ENCODE measurements at places on chromosomes 4 and X.

DNA sequence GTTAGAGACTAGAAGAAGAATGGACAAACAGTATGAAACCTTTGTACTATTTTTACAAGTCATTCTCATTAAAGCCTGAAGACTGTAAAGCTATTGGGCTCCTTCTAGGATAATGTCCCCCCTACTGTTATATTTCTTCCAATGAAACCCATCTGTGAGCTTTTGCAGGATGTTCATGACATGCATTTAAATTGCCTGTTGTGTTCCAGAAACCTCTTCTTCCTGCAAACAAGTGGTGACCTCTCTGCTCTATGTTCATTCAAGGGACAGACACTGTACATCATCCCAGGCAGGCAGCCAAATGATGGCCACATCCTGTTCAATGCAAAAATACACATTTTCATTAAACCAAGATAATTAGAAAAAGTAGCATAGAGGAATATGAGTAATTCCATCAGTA is 128.0 kb downstream of the C4orf33 start:
- no peak for DNase-seq

GRCh38 chrX:22952010-22952409 is 47.8 kb upstream of the DDX53 start:
- DNase-seq, result no peak

DNA sequence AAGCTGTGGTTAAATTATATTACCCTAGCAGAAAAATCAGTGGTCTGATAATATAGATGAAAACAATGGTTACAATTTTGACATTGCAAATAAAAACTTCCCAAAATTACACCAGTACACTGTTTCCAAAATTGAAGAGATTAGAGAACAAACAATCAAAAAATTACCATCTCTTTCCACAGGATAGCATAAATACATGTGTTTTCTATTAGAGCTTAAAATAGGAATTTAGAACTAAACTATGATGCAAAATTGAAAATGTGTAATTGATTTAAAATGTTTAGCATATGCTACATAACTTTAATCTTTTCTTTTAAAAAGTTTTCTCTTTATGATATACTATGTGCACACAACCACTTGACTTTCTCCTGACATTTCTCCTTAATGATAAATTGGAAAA is 6.7 kb downstream of the EDNRA start:
- DNase-seq, result no peak

GRCh38 chr4:27966664-27967063 is 1106.0 kb downstream of the STIM2 start:
- no peak for DNase-seq

DNA sequence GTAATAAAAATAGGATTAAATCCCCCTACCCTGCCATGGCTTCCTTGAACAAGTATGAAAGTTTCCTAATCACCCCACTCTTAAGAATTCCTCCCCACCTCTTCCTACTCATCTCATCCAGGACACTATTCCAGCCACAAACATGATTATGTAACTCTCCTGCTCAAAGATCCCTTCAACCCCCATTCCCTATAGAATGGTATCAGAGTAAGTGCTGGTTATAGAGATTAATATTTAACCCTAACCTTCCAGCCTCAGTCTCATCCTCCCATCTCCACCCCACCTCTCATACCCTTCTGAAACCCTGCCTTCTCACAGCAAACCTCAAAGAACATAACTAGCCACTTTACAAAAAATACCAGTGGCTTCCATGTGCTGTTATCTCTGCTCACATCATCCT is 155.1 kb downstream of the PPP3CA start:
- no peak for DNase-seq

DNA sequence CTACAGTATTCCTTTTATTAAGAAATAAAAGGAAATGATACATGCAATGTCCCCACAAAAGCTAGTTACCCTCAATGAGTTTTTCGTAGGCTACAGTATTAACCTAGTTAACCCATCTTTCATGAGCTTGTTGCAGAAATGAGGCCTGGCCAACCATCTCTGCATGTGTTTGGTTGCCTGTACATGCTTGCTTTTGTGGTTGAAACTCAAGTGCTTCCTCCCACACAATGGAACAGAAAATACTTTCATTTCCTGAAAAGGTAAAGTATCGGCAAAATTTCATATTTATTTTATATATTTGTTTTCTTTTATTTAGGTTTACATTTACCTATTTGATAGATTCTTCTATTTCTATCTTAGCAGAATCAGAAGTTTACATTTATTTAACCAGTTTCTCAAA is 214.6 kb upstream of the FAM241A start:
- DNase-seq, result no peak

DNA sequence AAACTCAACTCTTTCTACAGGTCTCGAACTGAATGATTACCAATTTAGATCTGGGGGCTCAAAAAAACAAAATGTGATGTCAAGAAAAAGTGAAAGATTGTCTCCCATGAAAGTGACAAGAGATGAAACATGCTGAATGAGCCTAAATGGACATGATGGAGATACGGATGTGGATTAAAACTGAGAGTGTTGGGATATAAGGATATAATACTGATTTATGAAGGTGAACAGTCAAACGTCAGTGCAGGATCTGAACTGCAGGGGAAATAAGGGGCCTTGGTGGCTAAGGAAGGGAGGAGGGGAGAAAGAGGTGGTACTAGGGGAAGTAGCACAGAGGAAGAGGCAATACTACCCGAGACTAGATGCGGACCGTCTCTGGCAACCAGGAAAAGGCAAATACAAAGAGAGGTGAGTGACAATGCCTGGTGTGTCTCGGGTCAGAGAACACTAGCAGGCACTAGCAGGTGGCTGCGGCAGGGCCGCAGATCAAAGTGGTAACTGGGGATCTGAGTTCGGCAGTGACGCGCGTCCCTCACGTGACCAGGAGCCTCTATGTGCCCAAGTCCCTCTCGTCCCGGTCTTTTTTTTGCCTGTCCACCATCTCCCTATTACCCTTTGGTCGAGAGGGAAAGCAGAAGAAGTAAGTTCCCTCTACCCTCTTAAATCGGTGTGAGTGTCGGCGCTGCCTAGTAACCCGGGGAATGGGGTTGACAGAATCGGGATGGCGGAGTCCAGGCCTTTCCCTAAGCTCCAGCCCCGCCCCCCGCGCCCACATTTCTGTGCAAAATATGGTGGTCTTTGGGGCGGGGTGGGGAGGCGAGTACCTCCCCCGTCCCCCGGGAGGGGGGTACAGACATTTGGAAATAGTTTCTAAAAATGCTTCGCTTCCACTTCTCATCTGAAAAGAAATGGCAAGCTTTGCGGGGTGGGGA is at the start of gene TCEAL1:
TCEAL1 (plus strand) TSS at position 590 of the 932 bp plus-strand sequence. CDS start 942 bp downstream, outside the sequence.
- peak; percentile 73 for DNase-seq

DNA sequence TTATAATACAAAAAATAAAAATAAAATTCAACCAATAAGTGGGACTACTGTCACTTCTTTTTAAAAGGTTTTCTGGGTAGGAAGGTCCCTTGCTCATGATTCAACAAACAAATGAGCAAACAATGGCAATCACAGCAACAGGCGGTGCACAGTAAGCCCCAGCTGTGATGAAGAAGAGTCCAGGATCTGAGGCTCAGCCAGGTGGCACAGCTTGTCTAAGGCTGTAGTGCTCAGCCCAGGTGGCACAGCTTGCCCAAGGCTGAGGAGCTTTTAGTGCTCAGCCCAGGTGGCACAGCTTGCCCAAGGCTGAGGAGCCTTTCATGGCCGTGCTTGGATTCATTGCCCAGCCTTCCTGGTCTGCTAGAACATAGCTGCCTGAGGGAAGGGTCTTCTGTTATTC is 75.0 kb downstream of the ZFYVE28 start:
- peak; percentile 34 for DNase-seq

DNA sequence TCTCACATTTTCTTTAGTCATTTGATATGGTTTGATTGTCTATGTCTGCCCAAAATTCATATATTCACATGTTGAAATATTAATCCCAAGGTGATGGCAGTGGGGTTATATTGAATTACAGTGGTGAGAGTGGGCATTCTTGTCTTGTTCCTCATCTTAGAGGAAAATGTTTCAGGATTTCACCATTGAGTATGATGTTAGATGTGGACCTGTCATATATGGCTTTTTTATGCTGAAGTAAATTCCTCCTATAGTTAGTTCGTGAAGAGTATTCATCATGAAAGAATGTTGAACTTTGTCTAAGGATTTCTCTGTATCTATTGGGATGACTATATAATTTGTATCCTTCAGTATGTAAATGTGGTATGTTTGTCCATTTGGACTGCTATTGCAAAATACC is 512.3 kb upstream of the EPHA5 start:
- no peak for DNase-seq

DNA sequence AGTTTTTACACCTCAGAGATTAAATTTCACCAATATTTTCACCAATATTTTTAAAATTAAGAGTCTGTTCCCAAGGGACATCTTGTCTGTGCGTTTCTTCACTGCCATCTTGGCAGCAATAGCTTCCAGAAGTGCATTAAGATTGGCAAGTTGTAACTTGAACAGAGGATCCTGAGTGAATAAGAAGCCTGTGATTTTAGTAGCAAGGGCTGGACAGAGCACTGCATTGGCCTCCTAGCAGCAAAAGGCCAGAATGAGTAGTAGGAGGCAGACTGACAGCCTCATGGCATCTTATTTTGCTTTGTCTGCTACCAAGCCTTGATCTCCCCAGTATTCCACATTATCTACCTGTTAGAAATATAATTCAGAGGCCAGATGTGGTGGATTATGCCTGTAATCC is 138.4 kb downstream of the CPE start:
- DNase-seq, result no peak

GRCh38 chr4:97394653-97395052 is 748.6 kb downstream of the STPG2 start:
- DNase-seq, result no peak

DNA sequence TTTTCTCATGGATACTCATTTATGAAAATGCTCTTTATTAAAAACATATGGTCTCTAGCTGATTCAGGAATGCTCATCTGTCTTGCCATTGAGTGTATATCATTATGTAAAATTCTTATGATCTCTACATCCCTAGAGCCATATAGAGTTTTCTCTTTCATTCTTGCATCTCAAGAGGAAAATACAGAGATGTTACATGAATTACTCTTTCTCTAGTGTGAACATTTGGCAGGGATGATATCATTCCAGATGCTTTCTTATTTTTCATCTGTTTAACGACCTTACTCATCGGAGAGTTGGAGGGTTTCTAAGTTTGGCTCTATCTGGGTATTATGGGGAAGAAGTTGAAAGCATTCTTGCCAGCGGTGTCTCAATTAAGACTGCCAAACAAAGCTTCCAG is 202.9 kb upstream of the SLC7A11 start:
- DNase-seq, result no peak

DNA sequence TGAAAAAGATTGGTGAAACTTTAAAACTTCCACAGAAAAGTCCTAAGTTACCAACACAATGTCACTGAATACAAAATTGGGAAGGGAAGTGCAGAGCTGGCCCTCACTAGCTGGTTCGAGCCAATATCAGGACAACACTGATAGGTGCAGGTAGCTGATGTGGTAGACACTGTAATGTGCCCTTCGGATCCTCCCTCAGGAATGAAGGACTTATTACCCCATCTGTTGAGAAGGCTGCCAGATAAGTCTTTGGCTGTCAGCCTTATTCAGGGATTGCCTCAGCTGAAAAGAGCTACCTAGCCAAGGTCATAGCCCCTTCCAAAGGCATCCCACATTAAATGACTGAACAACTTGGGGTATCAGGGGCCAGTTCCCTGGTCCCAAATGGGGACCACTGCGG is 5.3 kb downstream of the MCF2 start:
- no peak for DNase-seq

DNA sequence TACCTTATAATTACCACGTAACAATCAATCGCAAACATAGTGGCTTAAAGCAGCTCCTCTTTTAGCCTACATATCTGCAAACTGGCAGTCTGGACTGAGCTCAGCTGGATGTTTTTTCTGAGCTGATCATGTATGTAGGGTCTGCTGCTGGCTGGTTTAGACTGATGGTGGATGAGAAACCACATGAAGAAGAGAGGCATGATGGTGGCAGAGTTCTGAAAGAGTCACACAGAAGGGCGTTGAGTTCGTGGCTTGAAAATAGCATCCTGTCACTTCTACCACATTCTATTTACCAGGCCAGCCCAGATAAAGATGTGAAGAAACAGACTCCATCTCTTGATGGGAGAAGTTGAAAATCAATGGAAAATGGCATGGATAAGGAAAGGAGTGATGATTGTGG is 151.3 kb downstream of the SNCA start:
- DNase-seq, result no peak

- no peak for DNase-seq
Measured at GRCh38 chrX:72305286-72306084, at the start of gene CITED1. Gene CITED1, minus strand, starts transcription at chrX:72305914. Its CDS starts 3,045 bp downstream, at chrX:72302869.

DNA sequence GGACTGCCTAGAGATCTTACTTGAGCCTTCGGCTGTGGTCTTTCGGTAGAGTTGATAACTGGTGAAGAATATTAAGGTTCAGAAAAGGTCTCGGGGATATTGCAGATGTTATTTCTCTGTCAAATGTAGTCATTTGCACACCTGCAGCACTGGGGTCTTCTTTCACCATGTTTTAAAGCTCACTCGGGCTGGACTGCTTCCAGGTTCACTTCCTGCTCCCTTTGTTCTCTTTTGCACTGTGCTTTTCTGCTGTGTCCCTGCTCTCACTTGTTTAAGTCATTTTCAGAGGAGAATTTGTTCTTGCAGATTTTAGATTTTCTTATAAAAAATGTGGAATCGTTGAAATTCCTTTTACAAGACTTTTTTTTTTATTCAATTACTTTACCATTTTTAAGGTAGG is 68.5 kb downstream of the BMPR1B start:
- no peak for DNase-seq

DNA sequence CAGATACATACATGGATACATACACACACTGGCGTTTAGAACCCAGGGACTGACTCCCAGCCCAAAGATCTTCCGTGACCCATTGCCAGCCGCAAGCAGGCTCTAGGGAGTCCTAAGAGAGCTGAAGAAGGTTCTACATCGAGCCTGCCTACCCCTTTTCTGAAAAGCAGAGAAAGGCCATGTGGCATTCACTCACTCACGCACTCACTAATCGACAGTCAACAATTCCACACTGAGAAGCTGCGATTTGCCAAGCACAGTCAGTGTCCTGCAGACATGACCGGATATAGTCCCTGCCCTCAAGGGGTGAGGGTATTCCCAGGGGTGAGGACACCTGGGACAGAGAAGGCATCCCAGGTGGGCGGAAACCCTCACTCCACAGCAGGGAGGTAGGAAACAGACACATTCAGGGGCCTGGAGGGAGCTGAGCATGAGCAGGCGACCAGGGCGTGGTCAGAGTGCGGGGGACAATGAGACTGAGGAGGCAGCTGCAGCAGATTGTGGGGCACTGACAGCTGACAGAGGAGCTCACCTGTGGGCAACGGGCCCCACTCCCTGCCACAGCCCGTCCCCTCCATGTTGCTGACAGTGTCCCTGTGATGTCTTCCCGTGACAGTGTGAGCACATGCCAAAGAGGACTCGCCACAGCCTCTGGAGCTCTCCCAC is 13.2 kb upstream of the MAN2B2 start:
- peak; percentile 23 for DNase-seq

GRCh38 chrX:39832211-39832610 is 265.5 kb downstream of the BCOR start:
- no peak for DNase-seq

GRCh38 chr4:40401631-40402030 is 66.5 kb downstream of the CHRNA9 start:
- DNase-seq, result no peak

Data from Right ventricle myocardium inferior (tissue), 1 donor.